NCI-H774 (cell line): ENCODE measurements at places on chromosomes 12 and 14.

- no peak for DNase-seq
Observed at GRCh38 chr12:108054496-108054895, 74.6 kb upstream of the WSCD2 start.

- DNase-seq: no peak
Observed at GRCh38 chr14:61041704-61042103, 60.7 kb downstream of the SLC38A6 start.

DNA sequence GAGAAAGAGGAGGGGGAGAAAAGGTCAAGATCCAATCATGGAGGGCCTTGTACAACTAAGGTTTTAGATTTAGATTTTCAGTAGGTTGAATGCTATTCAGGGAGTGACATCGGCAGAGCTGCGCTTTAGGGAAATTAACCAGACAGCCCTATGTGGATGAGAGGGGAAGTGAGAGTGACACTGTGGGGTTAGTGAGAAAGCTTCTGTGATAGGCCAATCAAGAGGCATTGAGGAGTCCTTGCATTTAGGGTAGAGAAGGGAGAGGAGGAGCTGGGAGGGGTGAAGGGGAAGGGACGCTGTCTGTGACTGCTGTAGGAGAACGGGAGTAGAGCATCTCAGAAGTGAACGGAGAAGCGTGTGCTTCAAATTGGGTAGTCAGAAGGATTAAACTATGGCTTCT, 3.4 kb downstream of the HSD17B6 start:
- no peak for DNase-seq

DNA sequence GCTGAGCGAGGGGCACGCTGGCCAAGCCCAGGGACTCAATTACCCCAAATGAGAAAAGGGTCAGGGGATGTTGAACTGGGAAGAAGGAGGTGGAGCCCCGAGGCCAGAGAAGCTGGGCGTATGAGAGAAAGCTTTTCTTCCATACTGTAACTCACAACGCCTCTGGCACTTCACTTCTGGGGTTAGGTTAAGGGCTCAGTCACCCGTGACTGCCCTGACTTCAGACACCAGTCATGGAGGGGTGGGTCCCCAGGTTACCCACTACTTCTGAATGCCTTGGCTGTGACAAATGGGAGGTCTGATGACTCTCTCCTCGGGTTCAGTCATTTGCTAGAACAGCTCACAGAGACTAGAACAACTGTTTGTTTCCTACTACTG, 5.5 kb upstream of the GPR132 start:
- DNase-seq: no peak

DNA sequence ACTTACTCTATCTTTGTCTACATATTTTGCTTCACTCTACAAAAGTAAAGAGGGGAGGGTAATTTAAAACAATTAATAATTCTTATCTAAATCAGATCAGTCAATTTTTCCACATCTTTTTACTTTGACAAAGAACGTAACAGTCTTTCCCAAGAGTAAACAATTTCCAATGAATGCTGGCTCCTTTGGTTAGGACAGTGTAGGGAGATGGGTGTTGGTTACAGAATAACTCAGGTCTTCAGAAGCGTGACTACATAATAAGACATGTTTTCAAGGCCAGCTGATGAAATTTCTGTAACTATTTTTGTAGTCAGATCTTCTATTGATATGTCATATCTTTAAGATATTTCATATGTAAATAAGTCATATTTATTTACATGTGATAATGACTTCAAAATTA, 183.0 kb upstream of the CAND1 start:
- no peak for DNase-seq

DNA sequence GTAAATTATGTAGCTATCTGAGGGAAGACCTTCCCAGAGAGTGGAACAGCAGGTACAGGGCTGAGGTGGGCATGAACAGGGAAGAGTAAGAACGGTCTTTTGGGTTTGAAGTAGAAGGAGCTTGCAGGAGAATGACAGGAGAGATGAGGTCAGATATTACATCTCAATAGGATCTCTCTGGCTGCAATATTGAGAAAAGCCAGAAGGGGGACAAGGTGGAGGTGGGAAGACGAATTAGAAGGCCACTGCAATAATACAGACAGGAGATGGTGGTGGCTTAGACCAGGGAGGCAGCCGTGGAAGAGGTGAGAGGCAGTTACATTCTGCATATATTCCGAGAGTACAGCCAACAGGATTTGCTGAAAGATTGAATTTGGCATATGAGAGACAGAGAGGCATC, 310.2 kb downstream of the APAF1 start:
- no peak for DNase-seq

DNA sequence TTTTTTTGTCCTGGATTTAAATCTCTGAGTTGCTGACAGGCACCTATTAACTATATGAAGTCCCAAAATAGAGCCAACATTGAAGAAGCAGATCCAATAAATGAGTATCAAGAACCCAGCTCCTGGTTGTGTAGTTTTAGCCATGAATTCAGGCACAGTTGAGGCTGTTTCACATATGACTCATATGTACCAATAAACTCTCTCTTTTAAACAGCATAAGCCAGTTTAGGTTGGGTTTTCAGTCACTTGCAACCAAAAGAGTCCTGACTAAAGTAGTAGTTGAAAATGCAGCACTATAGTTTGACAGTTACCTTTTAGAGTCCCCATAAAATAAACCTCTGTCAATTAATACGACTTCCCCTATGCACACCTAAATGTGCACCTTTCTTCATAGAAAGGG, 389.9 kb downstream of the RPS29 start:
- no peak for DNase-seq

- DNase-seq: no peak
Observed at GRCh38 chr12:52183544-52183910, 8.3 kb downstream of the KRT80 start.

DNA sequence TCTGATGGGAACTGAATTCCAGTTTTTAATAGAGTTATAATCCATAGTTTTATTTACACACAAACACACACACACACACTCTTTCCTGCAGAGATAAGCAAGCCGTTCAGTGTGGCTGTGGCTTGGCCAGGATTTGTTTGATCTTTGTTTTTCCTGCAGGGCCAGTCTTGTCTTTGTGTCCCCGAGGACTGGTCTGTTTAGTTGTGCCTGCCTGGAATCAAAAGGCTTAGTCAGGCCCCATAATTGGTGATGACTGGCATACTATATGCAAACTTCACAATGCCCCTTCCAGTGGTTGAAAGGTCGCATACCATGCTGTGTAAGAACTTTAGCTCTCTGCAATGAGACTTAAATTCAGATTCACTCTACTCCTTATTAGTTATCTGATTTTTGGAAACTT, 26.0 kb downstream of the WBP11 start:
- DNase-seq: no peak

DNA sequence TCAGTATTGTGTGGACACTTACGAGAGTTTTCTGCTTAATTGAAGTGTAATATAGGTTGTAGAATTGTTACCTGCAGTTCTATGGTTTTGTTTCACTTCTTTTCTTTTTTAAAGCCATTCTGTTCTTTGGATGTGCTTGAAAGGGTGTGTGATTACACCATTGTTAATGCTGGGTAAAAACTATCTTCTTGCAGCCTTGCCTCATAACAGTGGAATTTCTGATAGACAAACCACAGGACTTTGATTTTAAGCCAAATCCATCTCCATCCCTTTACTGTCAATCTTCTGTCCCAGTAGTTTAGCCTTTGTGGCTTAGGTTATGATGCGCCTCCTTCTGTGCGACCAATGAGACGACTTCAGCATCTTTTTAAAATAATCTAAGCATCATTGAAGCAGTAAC, 182.3 kb downstream of the PELI2 start:
- no peak for DNase-seq

- no peak for DNase-seq
Observed at GRCh38 chr12:91620992-91621391, 438.4 kb upstream of the DCN start.

DNA sequence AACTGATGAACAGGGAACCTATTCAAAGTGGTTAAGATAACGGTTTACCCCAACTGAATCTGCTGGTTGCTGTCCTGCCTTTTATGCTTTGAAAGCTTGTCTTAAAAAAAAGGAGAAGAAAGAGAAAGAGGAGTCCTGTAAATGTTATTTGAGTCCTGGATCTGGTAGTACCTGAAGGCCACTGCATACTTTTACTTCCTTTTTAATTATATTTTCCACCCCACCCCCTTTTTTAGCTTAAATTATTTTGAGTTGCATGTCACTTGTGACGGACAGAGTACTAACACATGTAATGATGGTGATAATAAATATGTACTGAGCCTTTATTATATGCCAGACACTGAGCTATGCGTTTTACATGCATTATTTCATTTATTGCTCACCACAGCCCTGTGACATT, 2.5 kb upstream of the AMIGO2 start:
- no peak for DNase-seq

DNA sequence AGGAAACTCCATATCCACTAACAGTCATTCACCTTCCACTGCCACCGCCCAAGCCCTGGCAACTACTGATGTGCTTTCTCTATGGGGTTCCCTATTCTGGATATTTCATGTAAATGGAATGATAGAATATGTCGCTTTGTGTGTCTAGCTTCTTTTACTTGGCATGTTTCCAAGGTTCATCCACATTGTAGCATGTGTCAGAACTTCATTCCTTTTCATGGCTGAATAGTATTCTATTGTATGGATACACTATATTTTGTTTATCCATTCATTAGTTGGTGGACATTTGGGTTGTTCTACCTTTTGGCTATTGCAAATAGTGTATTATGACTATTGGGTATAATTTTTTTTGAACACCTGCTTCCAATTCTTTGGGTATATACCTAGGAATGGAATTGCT, 8.6 kb downstream of the POU6F1 start:
- DNase-seq: no peak

DNA sequence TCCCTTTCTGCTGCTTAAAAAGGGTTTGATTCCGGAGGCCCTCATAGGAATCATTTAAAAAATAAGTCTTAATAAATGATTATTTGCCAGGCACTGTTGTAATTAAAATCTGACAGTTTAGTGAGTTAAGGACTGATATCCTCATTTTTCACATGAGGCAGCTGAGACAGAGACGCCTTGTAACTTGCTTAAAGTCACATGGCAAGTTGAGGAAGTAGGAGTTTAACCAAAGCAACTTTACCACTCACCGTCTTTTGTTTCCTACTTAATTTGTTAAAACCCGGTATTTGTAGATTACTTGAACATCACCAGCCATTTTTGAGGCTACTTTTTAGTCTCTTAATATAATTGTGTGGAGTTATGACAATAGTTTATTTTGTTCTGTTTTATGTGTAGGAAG, 2.4 kb downstream of the TIGAR start:
- DNase-seq: no peak

DNA sequence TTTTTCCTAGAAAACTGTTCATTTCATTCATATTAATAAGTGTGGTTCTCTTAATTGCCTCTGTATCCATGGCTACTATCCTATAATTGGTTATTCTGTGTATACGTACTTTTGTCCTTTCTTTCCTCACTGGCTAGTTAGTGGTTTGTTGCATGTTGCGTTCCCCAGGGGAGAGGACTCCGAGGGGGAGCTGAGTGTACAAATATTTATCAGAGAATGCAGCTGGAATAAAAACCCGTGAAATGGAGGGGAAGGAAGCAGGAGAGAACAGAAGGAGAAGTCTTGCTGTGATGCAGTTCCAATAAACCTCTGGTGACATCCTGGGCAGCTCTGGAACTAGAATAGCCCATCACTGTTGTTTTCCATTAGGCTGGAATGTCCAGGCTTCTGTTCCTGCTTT, 117.1 kb upstream of the RGS6 start:
- DNase-seq: no peak

GRCh38 chr12:103879878-103880277, 38.8 kb upstream of the NT5DC3 start:
- no peak for DNase-seq

- DNase-seq: no peak
Observed at GRCh38 chr12:109343677-109344076, 4.0 kb upstream of the MYO1H start.

DNA sequence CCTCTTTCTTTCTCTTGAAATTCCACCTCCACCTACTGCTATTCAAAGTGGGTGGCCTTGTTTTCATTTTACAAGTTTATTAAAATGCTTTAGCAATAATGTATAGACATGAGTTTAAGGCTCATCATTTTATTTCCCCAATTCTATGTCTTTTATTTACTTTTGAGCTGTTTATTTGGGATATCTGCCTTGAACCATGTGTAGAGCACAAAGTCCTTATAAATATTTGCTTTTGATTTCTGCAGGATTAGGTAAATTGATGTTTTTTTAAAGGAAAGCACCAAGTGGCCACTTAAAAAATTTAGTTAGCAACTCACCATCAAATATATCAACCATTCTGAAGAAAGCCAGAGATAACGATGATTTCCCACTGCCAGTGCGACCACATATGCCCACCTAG, 39.8 kb upstream of the KCNJ8 start:
- DNase-seq: no peak

DNA sequence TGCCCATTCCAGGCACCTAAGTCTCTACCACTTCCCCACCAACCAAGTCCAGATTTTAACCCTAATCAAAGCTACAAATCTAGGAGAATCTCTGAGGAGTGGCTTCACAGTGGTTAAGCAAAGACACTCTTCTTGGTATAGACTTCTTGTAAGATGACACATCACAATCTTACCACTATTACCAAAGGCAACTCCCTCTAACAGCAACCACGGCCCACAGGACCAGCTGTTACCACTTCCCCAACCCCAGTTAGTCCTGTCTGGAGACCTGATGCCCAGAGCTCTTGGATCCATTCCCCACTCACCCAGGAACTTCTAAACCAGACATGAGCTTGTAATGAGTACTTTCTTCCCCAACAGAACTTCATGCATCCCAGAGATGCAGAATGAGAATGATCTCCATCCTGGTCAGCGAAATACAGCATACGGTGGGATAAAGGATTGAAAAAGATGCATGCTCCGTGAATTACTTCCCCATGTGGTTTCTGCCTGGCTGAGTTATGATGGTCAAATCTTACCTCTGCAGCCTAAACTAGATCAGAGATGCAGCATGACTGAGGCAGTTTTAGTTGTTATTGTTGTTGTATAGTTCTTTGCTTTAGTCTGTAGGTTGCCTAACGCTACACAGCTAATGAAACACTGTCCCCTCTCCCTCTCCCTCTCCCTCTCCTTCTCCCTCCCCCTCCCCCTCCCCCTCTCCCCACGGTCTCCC, 87.7 kb upstream of the FOXN3 start:
- DNase-seq: no peak

GRCh38 chr12:148676-149416, 65.1 kb downstream of the SLC6A12 start:
- no peak for DNase-seq

DNA sequence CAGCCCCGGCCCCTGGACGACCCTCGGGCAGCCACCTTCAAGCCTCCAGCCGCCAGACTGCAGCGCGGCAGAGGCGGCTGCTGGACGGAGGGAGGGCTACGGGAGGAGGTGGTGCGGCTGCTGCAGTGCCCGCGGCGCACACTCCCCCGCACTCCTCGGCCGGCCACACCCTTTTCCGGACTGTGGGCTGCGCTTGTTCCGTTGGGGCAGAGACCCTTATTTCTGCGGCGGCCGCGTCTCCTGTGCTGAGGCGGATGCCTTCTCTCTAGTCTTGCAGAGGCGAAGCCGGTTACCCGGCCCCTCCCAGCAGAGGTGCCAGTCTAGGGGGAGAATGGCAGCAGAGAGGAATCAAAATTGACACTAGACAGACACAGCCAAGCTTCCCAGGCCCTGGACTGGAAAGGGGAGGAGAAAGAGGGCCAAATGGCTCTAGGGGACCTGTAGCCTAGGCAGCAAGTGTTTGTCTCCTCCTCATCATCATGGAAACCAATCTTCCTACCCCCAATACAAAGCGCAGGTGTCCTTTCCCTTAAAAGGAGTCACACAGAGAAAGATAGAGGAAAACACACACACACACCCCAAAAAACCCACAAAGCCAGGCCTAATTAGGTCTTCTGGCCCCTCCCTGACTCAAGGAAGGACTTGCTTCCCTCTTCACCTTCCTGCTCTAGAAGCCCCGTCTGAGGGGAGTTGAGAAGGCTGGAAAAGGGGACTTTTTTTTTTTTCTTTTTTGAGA, 1.3 kb downstream of the ESYT1 start:
- DNase-seq: no peak
